ENCODE measurements at places on chromosomes 3 and 15.

GRCh38 chr3:48938156-48938555, 19.5 kb downstream of the ARIH2 start:
- DNase-seq, result no peak

GRCh38 chr15:88982304-88982945, 69.2 kb upstream of the MFGE8 start:
- peak; percentile 88 for DNase-seq

DNA sequence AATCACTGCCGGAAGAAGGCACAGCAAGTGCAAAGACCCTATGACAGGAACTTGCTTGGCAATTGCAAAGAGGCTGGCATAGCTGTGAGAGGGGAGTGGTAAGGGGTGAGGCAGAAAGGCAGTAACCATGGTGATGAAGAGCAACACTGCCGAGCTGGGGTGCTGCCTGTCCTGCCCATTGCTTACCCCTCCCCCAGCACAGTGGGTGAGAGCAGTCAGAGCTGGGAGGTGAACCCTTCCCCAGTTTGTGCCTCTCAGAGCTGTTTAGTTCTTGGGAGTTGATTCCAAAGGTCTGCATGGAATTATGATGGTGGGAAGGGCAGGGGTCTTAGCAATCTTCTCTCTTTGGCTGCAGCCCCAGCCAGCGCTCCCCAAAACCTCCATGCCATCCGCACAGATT, 8.8 kb downstream of the TYRO3 start:
- DNase-seq, result no peak

- DNase-seq, result no peak
Observed at GRCh38 chr15:88894819-88895767, at the start of gene HAPLN3. TSS of gene HAPLN3 (minus strand) at chr15:88895544. CDS start at chr15:88887298, 8,246 bp downstream.

- no peak for DNase-seq
Observed at GRCh38 chr15:80822676-80823075, 43.5 kb downstream of the CEMIP start.

DNA sequence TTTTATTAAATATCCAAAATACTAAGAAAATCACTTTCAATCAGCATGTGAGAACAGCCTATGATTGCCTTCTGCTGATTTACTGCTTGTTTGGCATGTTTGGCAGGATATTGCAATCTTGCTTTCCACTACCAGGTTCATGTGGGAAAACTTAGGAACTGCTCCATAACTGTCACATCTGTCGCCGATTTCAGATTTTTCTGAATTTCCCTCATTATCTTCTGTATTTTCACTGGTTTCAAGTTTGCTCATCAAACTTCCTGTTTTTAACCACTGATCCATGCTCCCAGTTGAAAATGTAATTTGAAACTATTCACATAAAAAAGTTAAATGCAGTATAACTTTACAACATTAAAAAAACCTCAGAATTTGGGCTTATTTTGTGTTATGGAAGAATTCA, 93.0 kb downstream of the NFKBIZ start:
- no peak for DNase-seq

DNA sequence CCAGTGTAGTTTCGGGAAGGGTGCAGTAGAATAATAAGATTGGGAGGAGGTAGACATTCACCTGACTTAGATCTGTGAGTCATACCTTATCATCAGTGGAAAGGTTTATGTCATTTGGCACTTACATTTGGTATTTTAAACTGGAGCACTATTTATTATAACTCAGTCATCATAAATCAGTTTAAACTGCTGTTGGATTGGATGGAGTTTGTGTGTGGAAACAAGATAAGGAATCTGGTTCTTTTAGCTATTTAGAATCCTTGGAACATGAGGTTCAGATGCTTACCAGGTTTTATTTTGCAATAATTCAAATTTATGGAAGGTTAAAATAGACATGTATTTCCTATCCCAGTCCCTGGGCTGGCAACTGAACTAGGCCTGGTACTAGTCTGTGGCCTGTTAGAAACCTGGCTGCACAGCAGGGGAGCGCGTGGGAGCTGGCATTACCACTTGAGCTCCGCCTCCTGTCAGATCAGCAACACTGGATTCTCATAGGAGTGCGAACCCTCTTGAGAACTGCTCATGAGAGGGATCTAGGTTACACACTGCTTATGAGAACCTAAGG, 34.5 kb downstream of the ZFAND6 start:
- DNase-seq, result no peak

DNA sequence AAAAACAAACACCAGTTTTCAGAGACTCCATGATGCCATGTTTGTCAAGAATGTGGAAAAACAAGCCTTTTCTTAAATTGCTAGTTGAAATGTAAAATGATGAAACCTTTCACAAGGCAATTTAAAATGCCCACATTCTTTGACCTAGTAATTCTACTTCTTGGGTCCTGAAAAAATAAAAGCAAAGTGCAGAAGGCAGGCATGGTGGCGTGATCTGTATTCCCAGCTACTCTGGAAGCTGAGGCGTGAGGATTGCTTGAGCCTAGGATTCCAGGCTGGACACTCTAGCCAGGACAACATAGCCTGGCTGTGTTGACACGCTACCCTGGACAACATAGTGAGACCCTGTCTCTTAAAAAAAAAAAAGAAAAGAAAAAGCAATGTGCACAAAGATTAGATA, 4.3 kb upstream of the MORF4L1 start:
- no peak for DNase-seq

- no peak for DNase-seq
Observed at GRCh38 chr3:16051691-16052090, 122.8 kb upstream of the GALNT15 start.

DNA sequence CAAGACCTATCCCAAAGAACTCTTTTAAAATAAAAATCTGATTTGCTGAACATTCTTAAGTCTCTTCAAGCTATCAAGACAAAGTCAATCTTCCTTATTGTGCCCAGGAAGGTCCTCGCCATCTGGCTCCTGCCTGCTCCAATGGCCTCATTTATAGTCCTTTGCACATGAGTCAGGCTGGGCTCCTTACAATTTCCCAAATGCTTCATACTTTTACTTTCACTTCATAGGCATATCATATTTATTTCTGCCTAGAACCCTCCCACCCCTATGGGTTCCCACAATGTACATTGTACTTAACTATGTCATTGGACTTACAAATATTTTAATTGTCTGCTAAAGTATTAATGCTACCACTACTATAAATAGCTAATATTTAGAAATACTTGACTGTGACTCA, 9.1 kb downstream of the THRB start:
- DNase-seq, result no peak

DNA sequence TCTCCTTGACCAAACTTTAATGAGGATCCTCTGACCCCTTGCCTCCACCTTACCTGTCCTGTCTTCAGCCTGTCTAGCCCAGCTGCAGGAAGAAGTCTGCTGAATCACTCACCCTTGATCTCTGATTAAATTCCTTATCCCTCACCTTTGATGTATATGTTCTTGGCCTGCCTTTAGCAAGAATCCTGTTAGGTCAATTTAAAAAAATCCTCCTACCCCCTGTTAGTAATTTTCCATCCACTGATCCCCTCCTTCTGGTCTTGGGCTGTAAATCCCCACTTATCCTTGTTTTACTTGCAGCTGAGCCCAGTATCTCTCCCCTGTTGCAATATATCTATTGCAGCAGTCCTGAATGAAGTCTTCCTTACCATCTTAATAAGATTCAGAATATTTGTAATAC, 39.0 kb downstream of the MYH15 start:
- DNase-seq, result no peak

GRCh38 chr3:64985072-64985471, 297.3 kb upstream of the ADAMTS9 start:
- DNase-seq, result no peak

DNA sequence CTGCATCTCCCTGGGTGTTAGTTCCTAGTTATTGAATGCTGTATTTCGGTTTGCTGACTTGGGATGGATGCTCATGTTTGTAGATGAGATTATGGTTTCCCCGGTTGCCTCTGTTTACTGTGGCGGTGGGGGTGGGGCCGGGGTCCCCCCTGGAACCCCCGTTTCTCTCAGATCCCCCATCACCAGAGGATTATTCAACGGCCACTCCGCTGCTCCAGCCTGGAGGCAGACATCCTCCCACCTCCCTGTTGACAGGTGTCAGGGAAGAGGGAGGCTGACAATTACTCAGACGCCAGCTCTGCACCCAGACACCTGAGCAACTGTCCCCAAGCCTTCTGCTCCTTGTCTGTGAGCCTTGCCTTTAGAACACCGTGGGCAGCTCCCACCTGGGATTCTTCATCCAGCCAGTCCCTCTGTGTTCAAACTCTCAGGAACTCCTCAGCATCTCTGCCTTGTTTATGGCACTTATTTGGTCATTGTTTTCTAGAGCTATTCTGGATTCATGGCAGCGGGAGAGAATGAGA, 95.9 kb upstream of the PRR20G start:
- DNase-seq, result no peak

DNA sequence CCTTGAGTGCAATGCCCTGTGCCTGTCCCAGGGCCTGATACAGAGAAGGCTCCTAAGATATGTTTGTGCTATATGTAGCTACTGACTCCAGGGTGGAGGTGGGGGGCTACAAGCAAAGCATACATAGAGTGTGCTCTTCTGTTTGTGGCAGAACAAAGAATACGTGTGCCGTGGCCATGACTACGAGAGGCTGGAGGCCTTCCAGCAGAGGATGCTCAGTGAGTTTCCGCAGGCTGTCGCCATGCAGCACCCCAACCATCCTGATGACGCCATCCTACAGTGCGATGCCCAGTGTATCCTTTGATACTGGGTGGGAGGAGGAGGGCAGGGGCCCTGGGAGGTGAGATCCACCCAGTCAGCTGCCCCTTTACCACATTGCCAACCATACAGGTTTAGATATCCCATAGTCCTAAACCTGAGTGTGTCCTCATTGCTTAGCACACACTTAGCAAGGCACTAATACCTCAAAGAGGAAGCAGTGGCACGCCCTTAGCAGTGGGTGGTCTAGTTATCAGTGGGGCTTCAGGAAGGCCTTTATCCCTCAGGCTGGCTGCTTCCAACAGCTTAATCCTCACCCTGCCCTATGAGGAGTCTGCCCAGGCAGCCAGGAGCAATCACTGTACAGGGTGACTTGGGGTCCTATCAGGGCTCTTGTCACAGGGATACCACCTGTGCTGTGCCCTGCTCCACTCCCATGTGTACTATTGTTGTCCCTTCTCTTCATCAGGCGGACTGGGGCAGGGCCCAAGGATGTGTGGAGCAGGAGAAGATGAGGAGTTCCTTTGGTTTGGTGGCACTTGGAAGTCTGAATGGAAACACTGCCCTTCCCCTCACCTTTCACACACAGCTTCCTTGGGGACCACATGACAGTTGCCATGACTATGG, 30.1 kb upstream of the MANF start:
- DNase-seq, result no peak

DNA sequence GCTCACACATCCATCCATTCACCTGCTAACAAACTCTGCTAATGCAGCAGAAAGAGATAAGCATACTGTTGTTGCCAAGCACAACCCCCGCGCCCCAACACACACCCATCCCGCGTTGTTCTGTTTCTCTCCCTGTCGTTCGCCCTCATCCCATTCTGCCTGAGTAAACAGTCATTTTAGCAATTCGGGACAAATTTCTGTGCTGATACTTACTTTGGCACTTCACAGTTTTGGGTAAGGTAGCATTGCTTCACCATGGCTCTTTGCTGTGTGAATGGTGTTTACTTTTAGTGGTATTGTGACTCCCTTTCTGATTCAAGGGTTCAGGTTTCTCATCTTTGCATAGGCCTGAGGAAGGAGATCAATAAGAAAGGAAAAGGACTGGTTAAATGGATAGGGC, 149.7 kb downstream of the AKAP13 start:
- no peak for DNase-seq

DNA sequence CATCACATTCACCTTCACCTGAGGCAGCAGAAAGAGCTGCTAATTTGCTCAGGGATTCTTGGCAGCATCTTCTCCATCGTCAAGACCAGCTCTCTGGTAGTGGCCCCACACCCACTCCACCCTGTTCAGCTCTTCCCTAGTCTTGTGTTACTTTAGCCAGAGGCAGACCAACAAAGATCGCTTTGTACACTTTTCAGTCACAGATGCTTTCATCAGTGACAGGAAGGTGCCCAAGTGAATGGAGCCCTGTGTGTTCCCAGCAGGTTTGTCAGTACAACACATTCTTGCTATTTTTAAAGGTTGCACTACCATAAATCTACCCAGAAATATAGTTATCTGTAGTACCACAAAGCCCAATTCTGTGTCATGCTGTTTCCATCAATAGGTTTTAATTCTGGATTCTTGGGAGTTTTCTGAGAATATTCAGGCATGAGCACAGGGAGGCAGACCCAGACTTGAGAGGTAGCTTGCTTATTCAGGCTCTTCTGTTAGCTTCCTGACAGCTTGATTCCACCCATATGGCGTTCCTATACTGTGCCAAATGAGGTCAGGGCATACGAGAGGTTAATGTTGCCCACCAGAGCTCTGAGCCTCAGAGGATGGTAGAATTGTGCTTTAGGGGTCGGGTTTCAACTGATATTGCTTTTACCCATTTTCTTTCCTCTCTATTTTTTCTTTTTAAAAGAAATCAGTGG, 109.8 kb upstream of the MANF start:
- no peak for DNase-seq

DNA sequence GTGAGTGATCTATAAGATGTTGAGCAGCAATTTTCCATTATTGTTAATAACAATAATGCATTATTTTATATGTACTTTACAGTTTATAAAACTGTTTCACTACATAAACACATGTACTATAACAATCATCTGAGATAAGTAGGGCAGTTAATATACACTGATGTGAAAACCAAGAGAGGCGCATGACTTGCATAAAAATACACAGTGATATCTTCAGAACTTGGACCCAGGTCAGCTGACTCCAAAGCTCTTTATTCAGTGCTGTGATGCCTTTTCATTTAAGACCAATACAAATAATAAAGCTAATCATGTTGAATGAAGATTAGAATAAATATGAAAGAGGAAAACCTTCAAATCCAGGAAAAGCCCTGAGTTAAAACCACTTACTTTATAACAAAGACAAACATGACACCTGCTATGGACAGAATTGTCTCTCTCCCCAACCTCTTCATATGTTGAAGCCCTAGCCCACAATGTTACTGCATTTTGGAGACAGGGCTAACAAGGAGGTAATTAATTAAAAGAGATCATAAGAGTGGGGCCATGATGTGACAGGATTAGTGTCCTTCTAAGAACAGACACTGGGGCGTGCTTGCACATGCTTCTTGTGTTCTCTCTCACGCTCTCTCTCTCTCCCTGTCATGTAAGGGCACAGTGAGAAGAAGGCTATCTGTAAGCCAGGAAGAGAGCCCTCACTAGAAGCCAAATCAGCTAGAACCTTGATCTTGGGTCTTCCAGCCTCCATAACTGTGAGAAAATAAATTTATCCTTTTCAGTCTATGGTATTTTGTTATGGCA, 55.8 kb upstream of the TSPAN3 start:
- no peak for DNase-seq

DNA sequence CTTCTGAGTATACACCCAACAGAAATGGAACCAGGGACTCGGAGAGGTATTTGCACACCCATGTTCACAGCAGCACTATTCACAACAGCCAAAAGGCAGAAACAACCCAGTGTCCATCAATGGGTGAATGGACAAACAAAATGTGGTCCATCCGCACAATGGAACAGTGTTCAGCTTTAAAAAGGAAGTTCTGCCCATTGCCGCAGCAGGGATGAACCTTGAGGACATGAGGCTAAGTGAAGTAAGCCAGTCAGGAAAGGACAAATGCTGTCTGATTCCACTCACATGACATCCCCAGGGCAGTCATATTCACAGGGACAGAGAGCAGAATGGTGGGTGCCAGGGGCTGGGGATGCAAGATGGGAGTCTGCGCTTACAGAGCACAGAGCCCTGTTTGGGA, 7.5 kb downstream of the IQSEC1 start:
- DNase-seq, result no peak

- DNase-seq, result no peak
Observed at GRCh38 chr3:76495216-76495615, 544.7 kb upstream of the ROBO2 start.

- DNase-seq, result no peak
Observed at GRCh38 chr3:62882676-62883200, 7.5 kb upstream of the CADPS start.

Measured in tibial artery (tissue), 4 donors.